ENCODE measurements at places on chromosomes 3 and 15.

DNA sequence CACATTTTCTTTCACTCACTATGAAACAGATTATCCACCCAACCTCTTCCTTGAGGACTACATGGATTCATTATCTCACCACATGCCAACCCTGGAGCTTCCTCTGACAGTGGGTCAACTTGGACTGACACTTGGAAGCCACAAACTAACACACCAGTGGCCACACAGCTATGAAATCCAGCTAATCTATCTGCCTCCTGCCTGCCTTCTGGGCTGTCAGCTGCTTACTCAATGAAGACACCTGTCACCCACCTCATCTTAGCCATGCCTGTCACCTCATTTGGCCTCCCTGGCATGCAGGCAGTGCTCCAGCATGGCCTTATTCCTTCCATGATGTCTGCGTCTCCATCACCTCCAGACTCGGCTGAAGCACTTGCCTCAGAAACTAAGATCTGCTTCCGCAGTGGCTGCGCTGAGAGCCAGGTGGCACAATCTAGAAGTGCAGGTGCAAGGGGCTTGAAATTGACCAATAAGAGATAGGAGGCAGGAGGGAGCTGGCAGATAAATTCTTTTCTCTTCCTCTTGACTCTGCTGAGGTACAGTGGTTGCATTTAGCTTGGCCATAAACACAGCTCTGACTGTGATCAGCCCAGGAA is 105.2 kb upstream of the RNF7 start:
- DNase-seq = no peak

DNA sequence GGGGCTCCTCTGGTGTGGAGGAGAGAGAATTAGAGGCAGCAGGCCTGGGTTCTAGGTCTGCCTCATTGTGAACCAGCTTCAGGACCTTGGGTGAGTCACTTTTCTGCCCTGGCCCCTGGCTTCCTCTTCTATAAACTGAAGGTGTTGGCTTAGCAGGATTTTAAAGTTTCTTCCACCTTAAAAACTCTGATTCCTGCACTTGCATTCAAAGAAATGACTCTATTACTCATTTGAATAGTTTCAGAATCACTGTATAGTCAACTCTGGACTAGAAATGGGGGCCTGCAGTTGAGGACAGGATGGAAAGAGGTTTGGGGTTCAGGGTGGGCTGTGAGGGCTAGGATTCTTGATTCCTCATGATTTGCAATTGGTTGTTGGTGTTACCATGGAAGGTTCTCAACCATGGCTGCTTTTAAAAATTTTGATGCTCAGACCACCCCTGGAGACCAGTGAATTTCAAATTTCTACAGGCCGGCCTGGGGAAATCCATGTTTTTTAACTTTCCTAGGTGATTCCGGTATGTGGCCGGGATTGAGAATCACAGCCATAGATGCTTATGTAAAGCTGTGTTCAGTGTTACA is 19.9 kb downstream of the SMAD3 start:
- no peak for DNase-seq

DNA sequence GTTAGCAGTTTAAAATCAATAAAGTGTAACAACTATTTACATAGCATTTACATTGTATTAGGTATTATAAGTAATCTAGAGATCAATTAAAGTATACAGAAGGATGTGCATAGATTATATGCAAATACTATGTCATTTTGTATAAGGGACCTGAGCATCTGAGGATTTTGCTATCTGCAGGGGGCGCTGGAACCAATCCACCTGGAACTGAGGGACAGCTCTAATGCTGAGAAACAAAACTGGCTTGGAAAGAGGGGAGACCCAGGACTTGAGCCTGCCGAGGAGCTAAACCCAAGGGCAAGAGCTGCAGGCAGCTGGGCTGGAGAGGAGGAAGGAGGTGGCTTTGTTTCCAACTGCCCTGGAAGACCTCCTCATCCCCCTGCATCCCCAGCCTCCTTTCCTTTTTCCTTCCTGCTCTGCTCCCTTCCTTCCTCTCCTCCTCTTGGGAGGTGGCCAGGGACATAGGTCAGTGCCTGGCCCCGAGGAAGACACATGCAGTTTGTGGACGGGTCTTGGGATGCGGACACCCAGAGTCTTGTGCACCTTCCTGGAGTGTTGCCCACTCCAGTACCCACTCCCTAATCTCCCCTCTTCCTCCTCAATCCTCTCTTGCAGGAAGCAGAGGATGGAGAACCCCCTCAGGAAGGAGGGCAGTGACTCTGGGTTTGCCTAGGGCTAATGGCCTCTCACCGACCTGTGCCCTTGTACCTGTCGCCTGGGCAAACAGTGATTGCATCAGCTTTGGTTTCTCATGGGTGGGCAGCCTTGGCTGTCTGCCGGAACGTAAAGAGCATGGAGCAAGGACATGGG is 825 bp upstream of the RTP3 start:
- DNase-seq = no peak

DNA sequence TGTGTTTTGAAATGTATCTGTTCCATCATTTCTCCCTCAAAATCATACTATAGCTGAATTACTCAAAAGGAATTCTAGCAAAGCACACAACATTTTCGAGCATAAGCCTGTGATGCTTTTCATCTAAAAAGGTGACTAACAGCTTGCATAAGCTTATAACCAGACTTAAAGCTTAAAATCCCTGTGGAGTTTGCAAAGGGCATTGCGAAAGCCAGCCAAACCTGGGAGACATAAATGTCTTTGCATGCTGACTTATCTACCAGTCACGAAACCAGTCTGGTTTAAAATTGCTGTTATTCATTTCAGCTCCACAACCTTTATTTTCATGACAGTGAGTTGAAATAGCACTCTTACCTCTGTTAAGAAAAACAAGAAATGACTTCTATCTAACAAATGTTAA is 35.6 kb upstream of the LIPC start:
- no peak for DNase-seq

- peak; percentile 62 for DNase-seq
Observed at GRCh38 chr3:25789596-25790556, at the start of gene OXSM. Gene OXSM (plus strand): TSS chr3:25790090. CDS start chr3:25791021, 931 bp downstream.

DNA sequence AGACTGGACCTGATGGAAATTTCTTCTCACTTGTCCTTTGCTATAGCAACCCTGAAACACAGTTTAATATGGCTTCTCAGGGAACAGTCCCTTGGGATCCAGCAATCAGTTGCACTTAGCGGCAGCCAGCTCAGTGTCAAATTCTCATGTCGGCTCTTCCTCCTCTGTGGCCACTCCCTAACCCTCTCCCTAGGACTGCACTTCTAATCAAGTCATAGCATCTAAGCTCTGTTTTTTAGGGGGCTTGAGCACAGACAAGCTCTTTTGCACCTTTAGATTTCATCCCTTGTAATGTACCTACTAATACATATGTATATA is 250.5 kb upstream of the TLE3 start:
- DNase-seq = no peak

DNA sequence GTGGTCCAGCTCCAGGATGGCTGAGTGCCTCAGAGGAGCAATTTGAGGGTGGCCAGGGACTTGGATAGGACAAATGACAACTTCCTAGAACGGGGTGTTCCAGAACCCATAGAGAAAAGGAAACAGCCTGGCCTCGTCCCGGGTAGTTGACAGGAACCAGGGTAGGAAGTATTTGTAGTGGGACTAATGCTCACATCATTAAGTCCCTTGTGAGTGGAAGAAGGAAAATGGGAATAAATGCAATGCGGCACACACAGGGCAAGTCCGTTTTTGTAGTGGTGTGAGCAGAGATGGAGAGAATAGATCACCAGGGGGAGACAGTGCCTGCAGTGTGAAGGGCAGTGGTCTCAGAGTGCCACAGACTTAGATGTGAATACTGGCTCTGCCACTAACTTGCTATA is 19.6 kb downstream of the TIMP4 start:
- peak; percentile 8 for DNase-seq

- DNase-seq = no peak
Observed at GRCh38 chr3:63364910-63365309, 86.8 kb downstream of the SYNPR start.

- no peak for DNase-seq
Observed at GRCh38 chr3:70990723-70991122, 592.8 kb downstream of the FOXP1 start.

- DNase-seq = no peak
Observed at GRCh38 chr3:185503521-185503920, 4.7 kb upstream of the TMEM41A start.

GRCh38 chr3:31531452-31531991 is 1.2 kb upstream of the STT3B start:
- DNase-seq = no peak

DNA sequence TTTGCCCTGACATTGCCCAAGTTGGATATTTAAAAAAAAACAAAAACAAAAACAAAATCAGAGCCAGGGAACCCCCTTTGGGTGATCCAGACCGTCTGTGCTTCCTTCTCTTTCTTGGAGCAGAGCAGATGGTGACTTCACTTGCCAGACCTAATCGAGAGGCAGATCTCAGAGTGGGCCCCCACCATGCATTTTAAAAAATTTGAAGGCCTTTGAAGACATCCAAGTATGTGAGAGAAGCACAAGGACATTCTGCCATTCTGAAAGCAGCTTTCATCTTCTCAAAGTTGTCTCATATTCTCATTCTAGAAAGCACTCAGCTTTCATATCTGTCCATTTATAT is 93.3 kb downstream of the SV2B start:
- no peak for DNase-seq

- no peak for DNase-seq
Observed at GRCh38 chr15:65204236-65204930, 6.9 kb downstream of the CILP start.

DNA sequence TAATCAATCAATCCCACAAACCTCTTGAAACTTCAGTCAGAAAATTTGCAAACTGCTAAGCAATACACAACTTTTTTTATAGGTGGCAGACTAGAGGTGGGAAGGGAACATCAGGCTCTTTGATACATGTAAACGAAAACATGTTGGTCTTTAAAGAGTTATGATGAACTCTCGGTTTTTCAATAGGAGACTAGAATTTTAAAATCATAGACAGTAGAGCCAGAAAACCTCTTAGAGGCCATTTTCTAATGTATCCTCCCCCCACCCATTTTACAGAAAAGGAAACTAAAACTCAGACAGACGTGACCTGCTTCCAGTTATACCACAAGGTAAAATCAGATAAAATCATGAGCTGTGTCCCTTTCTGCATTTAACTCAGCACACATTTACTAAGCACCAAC is 179.1 kb upstream of the LPP start:
- no peak for DNase-seq

DNA sequence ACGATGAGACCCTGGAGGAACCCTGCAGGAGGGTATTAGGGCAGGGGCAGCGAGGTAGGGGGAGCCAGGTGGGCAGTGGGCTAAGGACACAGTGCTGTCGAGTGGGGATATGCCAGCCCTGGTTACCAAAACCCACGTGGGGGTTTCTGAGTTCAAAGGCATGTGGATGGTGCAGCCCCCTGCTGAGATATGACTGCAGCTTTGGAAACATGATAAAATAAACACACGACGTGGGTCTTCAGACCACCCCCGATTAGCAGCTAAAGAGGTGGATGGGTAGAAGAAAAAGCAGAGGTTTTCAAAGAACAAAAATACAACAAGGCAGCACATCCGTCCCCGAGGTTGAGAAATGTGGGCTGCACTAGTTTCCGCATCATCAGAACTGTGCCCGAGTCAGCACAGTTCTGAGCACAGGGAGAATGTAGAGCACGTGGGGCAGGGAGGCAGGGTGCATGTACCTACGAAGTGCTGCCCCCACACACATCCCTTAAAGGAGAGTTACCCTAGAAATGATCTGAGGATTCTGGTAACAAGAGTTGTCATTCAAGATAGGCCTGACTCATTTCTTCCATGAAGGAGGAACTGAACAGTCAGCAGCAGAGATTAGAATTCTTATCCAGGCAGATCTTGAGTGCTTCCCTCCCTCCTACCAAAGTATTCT is 121.3 kb downstream of the RPLP1 start:
- no peak for DNase-seq

- no peak for DNase-seq
Observed at GRCh38 chr3:161349529-161350312, 21.6 kb downstream of the SPTSSB start.

- DNase-seq = no peak
Observed at GRCh38 chr15:69465253-69465652, 12.6 kb downstream of the RPLP1 start.

DNA sequence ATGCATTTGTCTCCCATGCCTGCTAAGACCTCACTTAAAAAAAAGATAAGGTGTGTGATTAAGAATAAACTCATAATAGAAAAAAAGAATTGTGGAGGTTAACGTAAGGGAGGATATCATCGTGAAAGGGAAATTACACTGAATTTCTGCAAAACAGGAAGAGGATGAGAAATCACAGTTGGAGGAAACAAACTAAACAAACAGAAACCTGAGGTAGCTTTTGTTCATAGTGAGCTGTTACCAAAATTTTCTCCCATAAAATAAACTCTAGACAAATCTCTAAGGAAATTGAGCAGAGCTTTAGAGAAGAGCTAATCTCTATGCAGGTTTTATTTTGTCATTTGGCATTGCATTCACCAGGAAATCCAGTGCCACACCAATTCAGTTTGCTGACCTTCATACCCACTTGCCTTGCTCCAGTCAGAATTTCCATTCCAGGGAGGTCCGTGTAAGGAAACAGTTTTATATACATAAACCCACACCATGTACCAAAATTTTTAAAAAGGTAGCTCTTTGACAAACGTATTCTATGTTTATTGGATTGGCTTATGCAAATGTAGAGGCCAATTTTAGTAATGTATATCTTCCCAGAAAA is 231.2 kb downstream of the MBNL1 start:
- no peak for DNase-seq

GRCh38 chr15:63517628-63518027 is 13.2 kb downstream of the USP3 start:
- no peak for DNase-seq

DNA sequence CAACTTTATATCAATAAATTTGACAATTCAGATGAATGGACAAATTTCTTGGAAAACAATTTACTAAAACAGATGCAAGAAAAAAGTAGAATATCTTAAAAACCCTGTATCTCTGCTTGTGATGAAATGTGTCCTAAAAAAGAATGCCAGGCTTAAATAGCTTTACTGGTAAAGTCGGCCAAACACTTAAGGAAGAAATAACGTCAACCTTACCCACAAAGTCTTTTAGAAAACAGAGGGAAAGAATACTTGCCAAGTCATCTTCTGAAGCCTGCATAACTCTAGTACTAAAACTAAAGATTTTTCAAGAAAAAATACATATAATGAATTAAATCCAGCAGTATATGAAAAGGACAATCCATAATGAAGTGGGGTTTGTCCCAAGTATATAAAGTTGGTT is 111.1 kb downstream of the RASA2 start:
- no peak for DNase-seq
